ENCODE measurements at places on chromosomes 1 and 21.

- DNase-seq: no peak
Observed at GRCh38 chr1:211013346-211014240, 120.4 kb downstream of the KCNH1 start.

GRCh38 chr1:207883104-207883651, 27.7 kb downstream of the CD34 start:
- peak; percentile 44 for DNase-seq

- no peak for DNase-seq
Observed at GRCh38 chr1:113721010-113721409, 38.3 kb downstream of the PHTF1 start.

DNA sequence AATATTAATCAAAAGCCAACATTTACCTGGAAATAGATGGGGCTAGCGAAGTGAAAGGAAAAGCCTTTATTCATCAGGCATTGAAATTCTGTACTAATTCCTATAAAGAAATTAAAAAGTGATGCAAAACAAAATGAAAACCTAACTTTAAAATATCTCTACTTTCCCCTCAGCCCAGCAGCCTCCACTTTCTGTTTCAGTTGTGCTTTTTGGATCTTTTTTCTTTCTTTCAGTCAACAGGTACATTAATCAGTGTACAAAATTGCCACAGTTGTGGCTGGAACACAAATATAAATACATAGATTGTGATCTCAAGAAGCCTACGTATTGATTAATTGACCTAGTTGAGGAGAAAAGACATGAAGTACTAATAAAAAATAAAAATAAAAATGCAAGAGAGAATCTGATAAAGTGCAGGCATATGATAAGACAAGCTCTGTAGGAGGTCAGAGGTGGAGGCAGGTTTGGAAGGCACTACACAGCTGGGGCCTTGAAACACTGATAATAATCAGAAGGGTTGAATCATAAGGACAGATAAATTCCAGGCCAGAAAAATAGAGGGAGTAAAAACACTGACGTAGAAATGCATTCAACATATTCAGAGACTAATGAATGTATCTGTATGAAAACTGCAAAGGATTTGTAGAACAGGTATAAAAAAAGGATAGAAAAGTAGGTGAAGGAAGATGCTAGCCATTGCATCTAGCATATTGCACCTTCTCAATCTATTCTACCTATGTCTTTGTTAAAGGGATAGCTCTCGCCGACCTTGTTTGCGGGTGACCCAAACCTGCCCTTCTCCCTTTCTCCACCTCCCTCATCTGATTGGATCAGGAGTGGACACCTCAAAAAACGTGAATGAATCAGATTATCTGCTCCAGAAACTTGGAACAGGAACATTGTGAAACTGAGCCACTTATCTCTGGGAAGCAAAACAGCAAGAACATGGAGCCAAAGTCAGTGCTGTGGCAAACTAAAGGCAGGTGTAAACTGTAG, 607.8 kb upstream of the ADGRL2 start:
- DNase-seq: no peak

DNA sequence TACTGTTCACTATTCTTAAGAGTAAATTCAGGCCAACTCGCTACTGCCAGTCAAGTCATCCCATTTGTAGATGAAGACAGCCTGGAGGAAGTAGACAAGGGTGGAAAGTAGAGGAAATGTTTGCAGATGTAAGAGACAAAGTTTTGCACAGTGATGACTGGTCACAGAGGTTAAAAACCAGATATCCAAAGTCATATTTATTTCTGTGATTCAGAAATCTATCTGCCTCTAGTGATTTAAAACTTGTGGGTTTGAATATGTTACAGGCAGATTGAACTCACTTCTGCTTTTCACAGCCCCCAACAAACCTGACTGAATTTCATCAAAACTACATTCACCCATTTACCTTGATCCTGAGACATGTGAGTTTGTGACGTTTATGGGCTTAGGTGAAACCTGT, 484.7 kb upstream of the C1orf87 start:
- no peak for DNase-seq

All from CD8-positive, alpha-beta memory T cell (primary cell).